ENCODE measurements at places on chromosomes 3 and 15. TPM values are rescaled to one million over a fixed set of nuclear protein-coding genes. Genes with fewer than 3 reads are reported as not detected.

DNA sequence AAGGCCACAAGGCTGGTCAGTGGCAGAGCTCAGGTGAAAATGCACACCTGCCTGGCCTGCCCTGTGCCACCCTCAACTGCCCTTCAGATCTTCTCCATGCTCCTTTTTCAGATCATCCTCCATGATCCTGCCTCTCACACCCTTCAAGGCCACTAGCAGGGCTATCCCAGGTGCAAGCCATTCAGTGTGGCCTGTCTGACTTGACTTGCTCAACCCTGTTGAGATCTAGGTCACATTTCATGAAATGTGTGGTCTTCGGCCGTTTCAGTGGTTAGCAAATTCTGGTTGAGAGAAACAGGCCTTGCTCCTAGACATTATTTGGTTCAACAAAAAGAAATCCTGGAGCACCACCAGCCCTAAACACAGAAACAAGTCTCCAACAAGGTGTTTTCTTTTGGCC is 26.6 kb upstream of the LMCD1 start:
- DNase-seq = no peak

DNA sequence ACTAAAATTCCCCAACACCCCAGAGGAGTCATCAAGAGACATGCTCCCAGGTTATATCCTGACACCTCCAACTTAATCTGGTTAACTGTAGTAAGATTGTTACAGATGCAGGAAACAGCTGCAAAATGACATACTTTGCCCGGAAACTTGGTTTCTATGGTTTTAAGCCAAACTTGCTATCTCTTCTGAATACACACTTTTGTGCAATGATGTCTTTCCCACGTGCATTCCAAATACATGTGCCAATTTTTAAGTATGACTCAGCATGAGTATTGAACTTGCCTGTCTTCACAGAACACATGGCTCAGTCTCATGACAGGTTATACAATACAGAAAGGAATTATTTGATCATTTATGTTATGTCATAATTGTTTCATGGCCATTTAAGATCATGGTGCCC is 207.0 kb upstream of the DCBLD2 start:
- DNase-seq = no peak

GRCh38 chr3:157868946-157869345 is 237.3 kb downstream of the SHOX2 start:
- DNase-seq = no peak

LXN gene
- 4.0 TPM for total RNA-seq
